ENCODE measurements at places on chromosomes 6 and 20. TPM values are rescaled to one million over a fixed set of nuclear protein-coding genes. Genes with fewer than 3 reads are reported as not detected.

The DEFB114 gene
- not detected for total RNA-seq

The SOX18 gene
- total RNA-seq: 0.72 TPM

The SMPDL3A gene
- 9.4 TPM for total RNA-seq

The DNAH8 gene
- total RNA-seq: 0.05 TPM

- DNase-seq: no peak
Measured at GRCh38 chr20:46291401-46291800, 16.9 kb downstream of the CDH22 start.

DNA sequence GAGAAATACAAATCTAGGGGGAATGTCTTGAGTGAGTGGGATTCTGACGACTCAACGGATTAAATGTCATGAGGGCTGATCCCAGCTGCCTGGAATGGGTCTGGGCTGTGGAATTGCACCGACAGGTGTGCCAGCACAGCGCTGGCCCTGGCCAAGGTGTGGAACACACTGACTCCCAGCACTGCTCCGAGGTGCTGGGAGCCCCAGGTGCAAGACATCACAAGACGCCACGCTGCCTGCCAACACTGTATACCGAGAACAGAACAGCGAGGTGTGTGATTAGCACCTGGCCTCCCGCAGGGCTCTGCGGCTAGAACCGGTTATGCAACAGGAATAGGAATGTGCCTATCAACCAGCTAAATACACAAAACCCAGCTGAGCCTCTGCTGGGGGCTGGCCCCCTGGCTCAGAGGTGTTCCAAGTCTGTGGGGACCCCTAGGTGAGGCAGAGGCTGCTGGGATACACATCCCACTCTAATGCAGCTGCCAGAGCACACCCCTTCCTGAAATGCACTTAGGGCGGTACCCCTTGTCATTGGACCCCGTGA is 24.8 kb upstream of the APMAP start:
- DNase-seq: no peak

DNA sequence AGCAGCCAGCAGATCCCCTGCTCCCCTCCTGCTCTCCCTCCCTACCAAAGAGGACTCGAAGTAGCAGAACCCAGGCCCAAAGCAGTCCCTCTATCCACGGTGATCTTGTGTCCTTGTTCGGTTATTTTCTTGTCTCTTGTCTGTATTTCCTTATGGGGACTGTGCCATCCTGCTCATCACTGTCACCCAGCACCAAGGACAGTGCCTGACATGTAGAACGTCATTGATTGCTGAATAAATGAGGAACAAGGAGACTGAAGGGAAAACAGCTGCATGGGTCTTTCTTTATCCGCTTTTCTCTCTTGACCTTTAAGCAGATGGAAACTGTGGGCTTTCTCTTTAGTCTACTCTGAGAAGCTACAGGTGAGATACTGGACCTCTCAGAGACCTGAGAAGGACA is 29.4 kb upstream of the ZNF831 start:
- DNase-seq: no peak

DNA sequence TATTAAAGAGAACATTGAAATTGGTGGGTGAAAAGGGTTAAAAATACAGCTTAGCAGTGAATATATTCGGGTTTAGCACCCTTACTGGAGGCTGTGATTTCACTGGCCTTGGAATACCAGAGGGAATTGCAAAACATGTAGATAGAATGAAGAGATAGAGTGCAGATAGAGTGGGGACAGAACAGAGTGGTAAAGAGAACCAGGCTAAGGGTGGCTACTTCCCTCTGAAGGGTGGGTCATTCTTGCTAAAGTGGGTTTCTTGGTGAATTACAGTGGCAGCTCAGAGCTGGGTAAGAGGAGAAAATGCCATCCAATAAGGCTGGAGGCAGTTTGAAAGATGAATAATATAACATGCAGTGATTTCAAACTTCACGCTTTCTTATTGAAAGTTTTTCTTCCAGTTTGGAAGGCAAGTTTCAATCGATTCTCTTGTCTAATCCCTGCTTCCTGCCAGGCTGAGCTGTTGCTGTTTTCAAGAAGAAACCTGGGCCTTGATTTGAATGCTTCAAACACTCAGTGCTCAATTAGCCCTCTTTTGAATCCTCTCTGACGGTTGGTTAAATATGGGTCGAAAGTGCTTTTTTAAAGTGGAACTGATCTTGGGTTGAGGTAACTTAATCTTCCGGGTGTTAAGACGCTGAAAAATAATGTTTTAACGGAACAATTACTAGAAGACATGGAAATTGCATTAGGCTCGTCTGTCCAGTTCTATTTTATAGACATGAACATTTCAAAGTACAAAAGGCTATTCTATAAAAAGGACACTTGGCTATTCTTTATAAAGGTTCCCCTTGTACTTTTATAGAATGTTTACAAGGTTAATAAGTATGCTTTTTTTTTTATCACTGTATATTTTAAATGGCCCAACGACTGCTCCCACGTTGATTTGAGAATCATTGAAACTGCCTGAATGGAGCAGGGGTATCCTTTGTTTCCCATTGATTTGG is 203.3 kb downstream of the BCAS1 start:
- no peak for DNase-seq
